ENCODE measurements at places on chromosomes 6 and 20.

DNA sequence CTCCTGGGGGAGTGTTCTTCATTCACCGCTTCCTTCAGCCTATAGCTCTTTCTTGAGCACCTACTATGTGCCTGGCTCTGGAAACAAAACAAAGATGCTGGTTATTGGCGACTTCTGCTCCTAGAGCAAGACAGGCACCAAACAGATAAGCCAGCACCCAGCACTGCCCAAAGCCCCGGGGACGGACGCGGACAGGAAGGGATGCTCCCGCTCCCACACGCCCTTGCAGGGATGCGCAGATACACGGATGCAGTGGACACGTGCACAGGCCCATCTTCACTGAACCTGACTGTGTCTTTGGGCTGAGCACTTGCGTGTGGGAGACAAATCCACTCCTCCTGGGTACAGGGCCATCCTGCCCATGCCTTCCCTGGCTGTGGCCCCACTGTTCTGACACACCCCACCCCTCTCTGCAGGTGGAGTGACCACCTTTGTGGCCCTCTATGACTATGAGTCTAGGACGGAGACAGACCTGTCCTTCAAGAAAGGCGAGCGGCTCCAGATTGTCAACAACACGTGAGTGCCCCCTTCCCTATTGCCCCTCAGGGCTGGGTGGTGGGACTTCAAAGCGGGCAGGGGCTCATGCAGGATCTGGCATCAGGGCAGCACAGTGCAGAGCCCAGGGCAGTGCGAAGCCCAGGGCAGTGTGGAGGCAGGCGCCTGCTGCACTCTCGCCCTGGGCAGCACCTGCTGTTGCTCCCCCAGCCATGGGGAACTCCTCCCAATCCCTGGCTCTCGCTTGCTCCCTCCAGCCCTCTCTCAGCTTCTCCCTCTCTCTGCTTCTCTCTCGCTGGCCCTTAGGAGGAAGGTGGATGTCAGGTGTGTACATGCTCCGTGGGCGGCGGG, 39.9 kb downstream of the SRC start:
- no peak for DNase-seq

GRCh38 chr6:63295553-63296194, 24.1 kb downstream of the LGSN start:
- DNase-seq = no peak

DNA sequence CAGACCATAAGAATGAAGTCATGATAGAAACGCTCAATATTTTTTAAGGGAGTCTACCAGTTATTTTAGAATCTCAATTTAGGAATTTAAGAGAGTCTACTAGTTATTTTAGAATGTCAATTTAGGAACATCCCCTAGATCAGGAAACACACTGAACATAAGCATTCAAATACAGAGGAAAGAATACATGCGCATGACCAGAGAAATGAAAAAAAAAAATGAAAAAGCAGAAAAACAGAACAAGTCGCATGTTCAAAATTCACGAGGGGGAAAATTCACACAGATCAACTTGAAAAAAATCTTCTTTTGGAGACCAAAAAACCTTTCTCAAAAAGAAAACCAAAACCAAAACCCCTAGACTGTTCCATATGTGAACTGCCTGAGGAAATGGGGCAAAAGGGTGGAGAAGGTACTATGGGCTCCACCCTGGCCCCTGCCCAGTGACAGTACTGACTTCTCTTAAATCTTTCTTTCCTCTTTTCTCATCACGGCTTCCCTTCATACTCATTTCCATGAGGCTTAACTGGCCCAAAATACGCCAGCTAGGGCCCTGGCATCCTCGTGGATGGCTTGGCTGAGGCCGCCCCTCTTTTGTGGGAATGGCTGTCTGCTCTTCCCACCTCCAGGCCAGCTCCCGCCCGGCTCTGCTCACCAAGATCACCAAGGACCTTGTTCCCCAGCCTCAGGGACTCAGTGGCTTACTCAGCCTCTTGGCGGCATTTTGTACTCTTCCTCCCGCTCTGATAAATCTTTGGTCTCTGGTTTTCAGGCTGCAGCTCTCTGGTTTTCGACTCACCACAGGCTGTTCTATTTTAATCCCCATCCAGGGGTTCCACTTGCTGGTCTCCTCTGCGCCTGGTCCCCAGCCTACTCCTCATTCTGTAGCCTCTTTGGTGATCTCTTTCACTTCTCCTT, 11.2 kb downstream of the ZBTB2 start:
- DNase-seq = peak; percentile 42

GRCh38 chr20:40757087-40757486, 68.1 kb upstream of the MAFB start:
- DNase-seq = peak; percentile 30

- DNase-seq = no peak
Observed at GRCh38 chr6:6968731-6969552, 138.8 kb upstream of the RREB1 start.

- DNase-seq = peak; percentile 23
Observed at GRCh38 chr6:69816026-69816425, 19.2 kb upstream of the LMBRD1 start.

DNA sequence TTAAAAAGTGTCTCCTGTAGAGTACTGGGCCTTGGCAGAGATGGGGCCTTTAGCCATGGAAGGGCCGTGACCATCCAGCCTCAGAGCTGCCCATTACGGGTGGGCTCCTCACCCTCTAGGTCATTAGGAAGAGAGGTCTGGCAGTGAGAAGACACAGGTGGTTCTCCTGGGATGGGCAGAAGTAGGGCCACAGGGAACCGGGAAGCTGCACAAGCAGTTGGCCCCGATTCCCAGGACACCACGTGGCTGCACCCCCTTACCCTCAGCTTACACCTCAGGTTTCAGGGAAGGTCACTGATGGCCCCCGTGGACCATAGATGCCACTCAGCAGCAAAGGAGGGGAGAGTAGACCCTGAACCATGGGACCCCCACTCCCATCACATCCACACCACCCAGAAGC, 1.6 kb downstream of the RAET1G start:
- no peak for DNase-seq

GRCh38 chr6:43263314-43264178, 20.3 kb downstream of the TTBK1 start:
- DNase-seq = peak; percentile 70

GRCh38 chr6:11245381-11246256, 13.2 kb upstream of the NEDD9 start:
- no peak for DNase-seq

DNA sequence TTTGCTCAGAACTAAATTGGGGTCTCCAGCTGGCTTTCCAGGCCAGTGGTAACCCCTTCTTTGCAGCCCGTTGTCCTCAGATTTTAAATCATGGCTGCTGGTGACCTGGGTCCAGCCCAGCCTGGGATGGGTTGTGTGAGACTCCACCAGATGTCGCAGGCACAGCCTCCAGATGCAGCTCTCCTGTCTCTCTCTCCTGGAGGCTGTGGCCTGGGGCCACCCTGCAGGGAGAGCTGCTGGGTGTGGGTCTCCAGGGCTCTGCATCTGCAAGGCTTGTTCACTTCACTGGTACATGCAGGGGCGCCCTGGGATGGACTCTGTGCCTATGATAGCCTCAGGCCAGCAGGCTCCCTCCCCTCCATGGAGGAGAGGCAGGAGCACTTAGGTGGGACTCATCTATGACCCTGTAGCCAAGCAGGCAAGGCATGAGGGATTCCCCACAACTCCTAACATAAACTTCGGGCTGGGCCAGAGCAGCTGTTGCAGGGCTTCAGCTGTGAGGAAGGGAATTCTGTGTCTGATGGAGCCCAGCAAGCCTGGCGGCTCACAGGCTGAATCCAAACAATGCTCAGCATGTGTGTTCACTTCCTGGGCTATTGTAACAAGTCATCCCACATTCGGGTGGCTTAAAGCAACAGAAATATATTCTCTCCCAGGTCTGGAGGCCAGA, 94.7 kb upstream of the NXT1 start:
- no peak for DNase-seq

DNA sequence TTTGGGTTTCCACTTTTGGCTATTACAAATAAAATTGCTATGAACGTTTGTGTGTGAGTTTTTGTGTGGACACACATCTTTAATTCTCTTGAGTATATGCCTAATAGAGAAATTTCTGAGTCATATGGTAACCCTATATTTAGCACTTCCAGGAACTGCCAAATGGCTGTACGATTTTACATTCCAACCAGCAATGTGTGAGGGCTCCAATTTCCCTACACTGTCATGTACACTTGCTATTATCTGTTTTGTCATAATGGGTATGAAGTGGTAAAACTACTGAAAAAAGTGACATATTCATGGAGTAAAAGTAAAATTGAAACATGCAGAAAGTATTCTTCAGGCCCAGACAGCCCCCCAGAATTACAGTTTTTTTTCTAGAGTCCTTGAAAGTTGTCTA, 59.6 kb upstream of the ESR1 start:
- DNase-seq = no peak

- DNase-seq = peak; percentile 88
Observed at GRCh38 chr20:56460459-56460858, 8.0 kb upstream of the RTF2 start.

DNA sequence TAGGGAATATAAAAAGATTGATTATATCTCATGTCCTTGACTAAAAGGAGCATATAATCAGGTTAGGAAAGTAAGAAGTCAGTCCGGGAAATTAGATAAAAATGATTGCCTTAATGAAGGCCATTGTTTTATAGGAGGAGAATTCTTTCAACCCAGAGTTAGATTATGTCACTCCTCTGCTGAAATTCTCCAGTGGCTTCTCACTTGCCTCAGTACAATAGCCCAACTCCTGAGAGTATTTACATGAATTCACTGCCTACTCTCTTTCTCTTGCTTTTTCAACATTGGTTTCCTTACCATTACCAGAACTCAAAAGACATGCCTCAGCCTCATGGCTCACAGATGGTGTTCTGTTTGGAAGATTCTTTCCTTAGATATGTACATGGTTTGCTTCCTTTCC, 114.9 kb downstream of the EPHA7 start:
- DNase-seq = no peak

DNA sequence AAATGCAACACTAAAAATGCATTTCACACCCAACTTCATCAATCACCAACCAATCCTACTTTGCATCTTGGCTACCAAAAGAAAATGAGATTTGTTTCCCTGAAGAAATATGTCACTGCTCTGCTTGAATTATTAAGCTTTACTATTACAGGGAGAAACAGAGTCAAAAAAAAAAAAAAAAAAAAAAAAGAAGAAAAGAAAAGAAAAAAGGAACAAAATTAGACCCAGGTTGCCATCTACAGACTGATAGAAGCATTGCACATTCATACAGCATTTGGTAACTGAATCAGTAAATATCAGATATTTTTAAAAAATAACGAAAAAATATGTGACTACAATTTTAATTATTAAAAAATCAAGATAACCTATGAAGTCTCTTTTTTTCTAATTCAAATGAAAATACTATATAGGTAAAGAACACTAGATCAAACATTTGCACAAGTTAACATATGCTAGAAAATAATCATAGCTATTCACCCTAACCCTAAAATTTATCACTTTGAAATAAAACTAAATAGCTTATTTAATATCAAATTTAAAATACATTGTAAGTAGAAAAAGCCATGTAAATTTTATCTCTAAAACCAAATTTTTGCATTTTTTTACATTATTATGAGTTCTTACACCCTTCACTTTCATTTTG, 83.3 kb downstream of the DCDC2 start:
- DNase-seq = no peak

DNA sequence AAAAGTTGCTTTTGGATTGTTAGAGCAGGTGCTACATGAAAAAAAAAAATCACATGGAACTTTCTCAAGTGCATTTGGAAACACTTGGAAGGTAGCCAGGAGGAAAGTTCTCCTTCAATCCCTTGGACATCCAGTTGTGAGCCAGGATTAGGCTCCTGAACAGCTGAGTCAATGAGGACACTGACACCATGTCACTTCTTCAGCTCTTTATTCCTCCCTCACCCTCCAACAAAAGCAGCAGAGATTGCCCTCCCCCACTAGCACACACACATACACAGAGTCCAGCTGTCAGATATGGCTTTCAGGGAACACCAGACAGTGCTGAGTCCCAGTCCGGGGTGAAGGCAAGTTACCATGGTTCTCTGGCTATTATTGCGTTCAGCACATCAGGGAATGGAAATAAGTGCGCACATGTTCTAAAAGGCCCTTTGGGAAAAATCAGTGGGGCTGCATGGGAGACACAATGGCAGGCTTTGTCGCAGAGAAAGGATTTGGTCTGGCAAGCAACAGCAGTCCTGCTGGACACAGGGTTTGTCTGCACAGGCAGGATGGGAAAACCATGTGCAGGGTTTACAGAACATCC, 124.7 kb upstream of the MARCKS start:
- DNase-seq = no peak

DNA sequence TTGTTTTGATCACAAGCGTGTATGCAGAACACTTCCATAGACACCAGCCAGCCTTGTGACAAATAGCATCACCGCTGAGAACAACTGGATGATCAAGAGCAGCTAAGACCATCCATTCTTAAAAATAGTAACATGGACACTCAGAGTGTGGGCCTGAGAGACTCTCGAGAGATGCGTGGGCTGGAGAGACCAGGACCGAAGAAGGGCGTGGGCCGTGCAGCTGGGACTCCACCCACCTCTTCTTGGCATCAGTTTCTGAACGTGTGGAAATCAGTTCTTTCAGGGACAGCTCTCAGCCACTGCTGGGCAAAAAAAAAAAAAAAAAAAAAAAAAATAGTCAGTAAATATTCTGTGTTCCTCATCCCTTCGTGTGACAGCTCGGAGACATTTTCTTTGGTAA, 314.5 kb upstream of the CDH4 start:
- no peak for DNase-seq

DNA sequence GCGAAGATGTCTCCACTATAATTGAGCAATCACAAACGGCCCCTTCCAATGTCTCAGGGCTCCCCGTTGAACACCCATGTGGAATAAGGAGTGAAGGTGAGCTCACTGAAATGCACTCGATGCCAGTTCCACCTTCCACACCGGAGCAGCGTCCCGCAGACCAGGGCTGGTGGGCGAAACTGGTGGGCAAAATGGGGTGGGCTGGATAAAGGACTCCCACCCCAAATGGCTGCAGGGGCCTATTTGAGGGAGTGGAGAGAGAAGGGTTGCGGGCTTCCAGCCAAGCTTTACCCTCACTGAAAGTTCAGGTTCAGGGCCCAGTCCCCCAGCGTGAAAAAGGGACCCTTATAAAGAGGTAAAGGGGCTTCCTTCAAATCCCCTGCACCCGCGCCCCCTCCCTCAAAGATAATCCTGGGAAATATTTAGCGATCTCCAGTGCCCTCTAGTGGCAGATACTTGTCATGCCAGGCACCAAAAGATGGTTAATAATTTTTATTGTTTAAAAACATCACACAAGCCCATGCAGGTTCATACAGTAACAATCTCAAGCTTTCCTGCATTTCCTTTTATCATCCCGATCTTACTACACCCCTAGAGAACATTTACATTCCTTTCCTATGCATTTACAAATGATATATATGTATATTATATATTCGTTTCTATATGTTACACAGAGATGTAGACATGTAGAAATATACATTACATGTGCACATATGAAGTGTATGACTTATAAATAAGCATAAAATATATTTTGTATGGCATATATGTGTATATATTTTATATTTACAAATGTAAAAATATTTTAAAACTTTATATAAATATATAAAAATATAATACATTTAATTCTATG, 58.2 kb upstream of the NKX2-2 start:
- peak; percentile 26 for DNase-seq

Measured in CD4-positive, alpha-beta memory T cell (primary cell).